ENCODE measurements at places on chromosomes 7 and 10. TPM values are rescaled to one million over a fixed set of nuclear protein-coding genes. Genes with fewer than 3 reads are reported as not detected.

The NEUROG3 gene
- total RNA-seq, result not detected

The ZDHHC16 gene
- 47.6 TPM for total RNA-seq

The ZNF804B gene
- not detected for total RNA-seq

The GFRA1 gene
- 3.7 TPM for total RNA-seq

The VAX1 gene
- not detected for total RNA-seq

The TAF3 gene
- 3.1 TPM for total RNA-seq

The C10orf67 gene
- not detected for total RNA-seq

The TBX20 gene
- total RNA-seq, result not detected

The TAS2R41 gene
- not detected for total RNA-seq

The FAM25G gene
- not detected for total RNA-seq

The TFAM gene
- 37.8 TPM for total RNA-seq

The SLC13A1 gene
- total RNA-seq, result not detected

The COL17A1 gene
- 3.3 TPM for total RNA-seq

The USP6NL gene
- total RNA-seq, result 12.9 TPM

The SERPINE1 gene
- total RNA-seq, result 1,952 TPM

The ACTR3C gene
- 0.07 TPM for total RNA-seq

The COX19 gene
- 8.8 TPM for total RNA-seq

The AGR3 gene
- total RNA-seq, result not detected

The OR2A1 gene
- not detected for total RNA-seq

The CHST15 gene
- 14.1 TPM for total RNA-seq

The NET1 gene
- total RNA-seq, result 32.4 TPM

The ABCB1 gene
- 42.0 TPM for total RNA-seq

The FAM25C gene
- not detected for total RNA-seq

The GCK gene
- not detected for total RNA-seq

The C7orf25 gene
- total RNA-seq, result 11.6 TPM

The SPDYE8 gene
- not detected for total RNA-seq

The PIK3AP1 gene
- not detected for total RNA-seq

The POLR2J gene
- 28.8 TPM for total RNA-seq

The CRPPA gene
- total RNA-seq, result 1.4 TPM

The MYO3A gene
- not detected for total RNA-seq

The ZWINT gene
- total RNA-seq, result 64.2 TPM

The OR9A2 gene
- not detected for total RNA-seq

The SRRM3 gene
- total RNA-seq, result 0.93 TPM

The HSPA12A gene
- total RNA-seq, result 0.05 TPM

The ECHDC3 gene
- total RNA-seq, result 20.0 TPM

The CALHM1 gene
- total RNA-seq, result not detected

The GBX1 gene
- not detected for total RNA-seq

The OPN4 gene
- not detected for total RNA-seq
